ENCODE measurements at places on chromosomes 11 and 22.

DNA sequence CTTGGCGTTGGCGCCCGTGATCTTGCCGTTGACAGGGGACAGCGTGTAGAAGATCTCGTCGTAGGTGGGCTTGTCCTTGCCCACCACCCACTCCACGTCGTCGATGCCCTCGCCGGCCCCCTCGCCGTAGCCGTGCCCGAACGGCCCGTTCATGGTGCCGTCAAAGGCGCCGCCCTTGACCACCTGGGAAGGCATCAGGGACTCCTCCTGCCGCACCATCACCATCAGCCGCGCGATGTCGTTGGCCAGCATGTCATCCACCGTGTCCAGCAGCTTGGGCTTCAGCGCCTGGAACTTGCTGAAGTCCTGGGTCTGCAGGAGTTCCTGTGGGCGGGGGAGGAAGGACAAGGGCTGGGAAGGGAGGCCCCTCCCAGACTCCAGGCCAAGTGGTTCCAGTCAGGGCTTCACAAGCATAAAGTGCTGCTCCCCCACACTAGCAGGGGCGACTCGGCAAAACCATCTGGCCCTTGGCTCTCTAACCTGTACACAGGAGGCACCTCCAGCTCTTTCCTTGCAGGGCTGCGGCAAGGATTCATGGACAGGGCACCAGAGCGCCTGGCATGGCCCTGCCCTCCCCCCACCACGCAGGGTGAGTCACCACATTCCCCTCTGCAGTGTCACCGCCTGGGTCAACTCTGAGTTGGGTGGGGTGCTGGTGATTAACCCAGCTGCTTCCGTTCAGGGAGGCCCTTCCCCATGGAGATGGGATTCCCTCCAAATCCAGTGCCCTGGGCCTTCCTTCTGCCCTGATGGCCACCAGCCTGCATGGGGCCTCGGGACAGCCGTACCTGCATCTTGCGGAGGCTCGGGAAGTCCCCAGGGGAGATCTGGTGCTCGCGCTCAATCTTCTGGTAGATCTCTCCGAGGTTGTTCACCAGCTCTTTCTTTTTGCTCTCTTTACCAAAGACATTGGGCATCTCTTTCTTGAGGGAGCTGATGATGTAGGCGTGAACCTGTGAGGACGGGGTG lies 10.4 kb upstream of the CDC42BPG start:
- DNase-seq: peak; percentile 63
- no peaks in the 10 kb centered on the region for H3K36me3 ChIP-seq
- H3K4me1 ChIP-seq: peaks cover 18% of the 10 kb centered on the region
- no peaks in the 10 kb centered on the region for H3K27me3 ChIP-seq

DNA sequence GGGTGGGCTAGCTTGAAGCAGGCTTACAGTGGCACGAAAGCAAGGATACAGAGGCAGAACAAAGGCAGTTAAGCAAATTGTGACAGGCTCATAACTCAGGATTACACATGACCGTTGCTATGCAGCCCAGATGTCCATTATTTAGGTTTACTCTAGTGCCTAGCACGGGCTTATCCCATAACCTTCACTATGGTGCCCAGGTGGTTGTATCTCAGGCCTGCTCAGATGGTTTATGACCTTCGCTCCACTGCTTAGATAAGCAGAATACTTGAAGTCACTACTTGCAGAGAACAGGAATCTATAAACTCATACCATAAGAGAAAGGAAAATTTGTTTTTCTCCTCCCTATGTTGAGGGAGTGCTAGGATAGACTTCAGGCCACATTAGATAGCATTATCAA lies 9.0 kb downstream of the OR6M1 start:
- H3K27ac ChIP-seq: peak overlapping the region; percentile 87
- H3K36me3 ChIP-seq: no peaks in the 10 kb centered on the region
- H3K4me1 ChIP-seq: peaks cover 14% of the 10 kb centered on the region
- H3K27me3 ChIP-seq: no peaks in the 10 kb centered on the region
- DNase-seq: peak; percentile 65

DNA sequence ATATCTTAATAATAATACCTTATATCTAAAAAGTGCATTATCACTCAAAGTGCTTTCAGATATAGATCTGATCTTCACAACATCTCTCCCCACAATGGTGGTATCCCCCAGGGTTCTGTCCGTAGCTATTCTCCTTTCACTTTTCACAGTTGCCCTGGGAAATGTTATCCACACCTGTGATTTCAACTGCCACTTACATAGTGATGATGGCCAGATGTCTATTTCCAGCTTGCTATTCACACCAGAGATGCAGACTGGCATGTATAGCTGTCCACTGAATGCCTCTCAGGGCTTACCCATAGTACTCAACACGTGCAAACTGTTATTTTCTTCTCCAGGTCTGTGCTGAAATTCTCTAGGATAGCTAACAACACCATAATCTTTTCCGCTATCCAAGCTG lies 724.7 kb downstream of the DLG2 start:
- no peak overlapping the region for H3K4me3 ChIP-seq
- H3K36me3 ChIP-seq: no peaks in the 10 kb centered on the region
- H3K27me3 ChIP-seq: no peaks in the 10 kb centered on the region
- no peak for DNase-seq
- H3K4me1 ChIP-seq: no peaks in the 10 kb centered on the region

DNA sequence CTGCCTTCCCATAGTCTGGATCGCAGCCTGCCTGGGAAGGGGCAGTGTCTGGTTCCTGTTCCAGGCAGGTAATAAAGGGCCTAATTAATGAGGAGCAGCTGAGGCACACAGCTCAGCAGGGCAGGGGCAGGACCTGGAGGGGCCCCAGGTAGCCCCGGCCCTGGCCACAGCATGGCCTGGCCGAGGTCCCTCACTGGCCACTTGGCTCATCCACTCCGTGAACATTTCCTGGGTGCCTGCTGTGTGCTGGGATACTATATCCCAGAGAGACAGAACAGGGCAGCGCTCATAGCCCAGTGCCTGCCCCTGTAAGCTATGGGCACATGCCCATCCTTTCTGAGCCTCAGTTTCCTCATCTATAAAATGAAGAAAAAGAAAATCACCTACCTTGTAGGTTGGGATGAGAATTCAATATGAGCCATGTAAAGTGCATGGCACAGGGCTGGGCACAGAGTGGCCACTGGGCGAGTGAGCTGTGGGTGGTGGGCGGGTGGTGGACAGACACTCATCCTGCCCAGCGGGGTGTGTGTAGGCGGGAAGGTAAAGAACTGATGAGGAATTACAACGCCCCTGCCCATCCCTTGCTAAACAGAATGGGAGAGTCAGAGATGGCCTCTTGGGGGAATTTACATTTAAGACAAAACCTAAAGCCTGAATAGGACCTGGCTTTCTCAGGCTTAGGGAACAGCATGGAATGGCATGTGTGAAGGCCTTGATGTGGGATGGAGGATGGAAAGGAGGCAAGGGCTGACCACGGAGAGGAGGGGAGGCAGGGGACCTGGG lies 9.2 kb downstream of the MYRF start:
- H3K4me1 ChIP-seq: peaks cover 15% of the 10 kb centered on the region
- H3K27me3 ChIP-seq: no peaks in the 10 kb centered on the region
- H3K4me3 ChIP-seq: no peak overlapping the region
- H3K36me3 ChIP-seq: no peaks in the 10 kb centered on the region
- DNase-seq: no peak
- H3K27ac ChIP-seq: no peak overlapping the region

DNA sequence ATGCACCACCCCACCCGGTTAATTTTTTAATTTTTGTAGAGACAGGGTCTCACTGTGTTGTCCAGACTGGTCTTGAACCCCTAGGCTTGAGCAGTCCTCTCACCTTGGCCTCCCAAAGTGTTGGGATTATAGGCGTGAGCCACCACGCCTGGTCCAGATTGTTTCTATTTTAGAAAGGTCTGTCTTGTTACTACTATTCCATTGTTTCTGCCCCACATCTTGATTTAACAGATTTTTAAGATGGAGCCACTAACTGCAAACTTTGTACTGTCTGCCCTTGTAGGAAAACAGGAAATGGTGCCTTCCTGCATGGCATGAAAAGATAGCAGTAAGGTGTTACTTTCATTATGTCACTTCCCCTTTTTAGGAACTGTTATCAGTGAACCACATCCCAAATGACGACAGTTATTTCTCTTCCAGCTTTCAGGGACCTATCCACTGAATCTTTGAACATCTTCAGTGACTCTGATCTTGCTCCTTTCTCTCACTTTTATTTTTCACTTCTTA lies 23.2 kb downstream of the TAF1D start:
- no peaks in the 10 kb centered on the region for H3K27me3 ChIP-seq
- H3K36me3 ChIP-seq: peaks cover 8% of the 10 kb centered on the region
- no peak overlapping the region for H3K27ac ChIP-seq

GRCh38 chr11:76802621-76803020 lies 19.5 kb downstream of the TSKU start:
- H3K27me3 ChIP-seq: no peaks in the 10 kb centered on the region
- no peaks in the 10 kb centered on the region for H3K36me3 ChIP-seq
- no peak for DNase-seq
- H3K27ac ChIP-seq: no peak overlapping the region

GRCh38 chr22:41078931-41079330 lies 13.5 kb upstream of the EP300 start:
- H3K27me3 ChIP-seq: no peaks in the 10 kb centered on the region
- no peaks in the 10 kb centered on the region for H3K36me3 ChIP-seq
- H3K27ac ChIP-seq: no peak overlapping the region
- H3K4me1 ChIP-seq: no peaks in the 10 kb centered on the region
- no peak overlapping the region for H3K4me3 ChIP-seq
- no peak for DNase-seq

- H3K4me1 ChIP-seq: peaks cover 9% of the 10 kb centered on the region
- DNase-seq: no peak
- H3K4me3 ChIP-seq: no peak overlapping the region
Observed at GRCh38 chr22:24593836-24594568, 1.1 kb upstream of the LRRC75B start.

GRCh38 chr11:10488934-10489691 lies 34.0 kb downstream of the AMPD3 start:
- no peak overlapping the region for H3K4me3 ChIP-seq
- no peak overlapping the region for H3K27ac ChIP-seq
- no peaks in the 10 kb centered on the region for H3K27me3 ChIP-seq
- H3K36me3 ChIP-seq: no peaks in the 10 kb centered on the region

DNA sequence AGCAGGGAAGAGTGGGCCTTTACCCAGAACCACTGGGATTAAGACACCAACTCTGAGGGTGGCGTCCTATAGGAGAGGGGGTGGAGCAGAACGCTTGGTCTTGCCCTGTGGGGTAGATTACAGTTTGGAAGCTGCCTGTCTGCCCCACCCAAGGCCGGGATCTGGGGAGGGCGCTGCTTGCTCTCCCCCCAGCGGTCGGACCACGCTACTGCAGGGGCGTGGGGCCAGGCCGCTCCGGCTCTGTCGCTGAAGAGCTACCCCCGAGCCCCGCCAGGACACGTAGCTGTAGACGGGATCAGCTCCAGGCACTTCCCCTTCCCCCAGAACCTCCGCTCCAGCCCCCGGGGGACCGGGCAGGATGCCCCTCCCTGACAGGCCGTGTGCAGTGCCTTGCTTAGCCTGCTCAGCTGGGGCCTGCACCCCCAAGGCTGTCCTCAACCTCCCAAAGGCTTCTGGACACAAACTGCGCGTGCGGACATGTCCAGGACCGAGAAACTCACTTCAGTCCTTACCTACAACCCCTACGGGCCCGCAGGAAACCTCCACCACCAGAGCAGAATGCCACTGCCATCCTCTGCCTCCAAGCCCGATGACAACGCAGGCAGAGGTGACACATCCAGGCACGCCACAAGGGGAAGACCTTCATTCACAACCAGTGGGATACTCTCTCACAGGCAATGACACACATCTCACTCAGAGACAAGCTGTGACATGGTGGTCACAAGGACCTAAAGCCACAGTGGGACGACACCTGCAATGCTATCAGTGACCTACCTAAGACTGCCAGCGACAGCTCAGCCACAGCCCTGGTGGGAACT lies 3.6 kb downstream of the AHNAK start:
- peak; percentile 77 for DNase-seq
- no peaks in the 10 kb centered on the region for H3K27me3 ChIP-seq
- no peak overlapping the region for H3K4me3 ChIP-seq
- peaks cover 48% of the 10 kb centered on the region for H3K4me1 ChIP-seq
- no peak overlapping the region for H3K27ac ChIP-seq

DNA sequence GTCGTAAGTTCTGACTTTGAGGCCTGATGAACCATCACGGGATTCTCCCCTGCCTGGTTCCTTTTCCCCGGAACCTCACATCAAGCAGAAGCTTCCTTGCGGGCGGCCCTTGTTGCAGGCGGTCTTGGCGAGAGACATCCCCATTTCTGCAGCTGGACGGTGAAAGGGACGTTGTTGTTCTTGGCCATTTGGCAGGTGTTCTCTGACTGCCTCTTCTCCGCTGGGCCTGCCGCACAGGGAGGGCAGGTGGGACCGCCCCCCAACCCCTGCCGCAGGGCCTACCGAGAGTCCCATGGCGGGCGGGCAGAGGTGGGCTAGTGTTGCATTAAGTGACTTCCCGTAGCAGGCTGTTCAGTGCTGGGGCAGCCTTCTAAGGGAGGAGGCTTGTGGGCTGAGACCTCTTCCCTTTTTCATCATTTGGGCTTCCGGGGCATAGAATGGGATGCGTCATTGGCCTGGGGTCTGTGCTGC lies 26.9 kb upstream of the GRAMD4 start:
- H3K36me3 ChIP-seq: no peaks in the 10 kb centered on the region
- H3K27ac ChIP-seq: no peak overlapping the region
- DNase-seq: no peak
- H3K4me3 ChIP-seq: no peak overlapping the region

DNA sequence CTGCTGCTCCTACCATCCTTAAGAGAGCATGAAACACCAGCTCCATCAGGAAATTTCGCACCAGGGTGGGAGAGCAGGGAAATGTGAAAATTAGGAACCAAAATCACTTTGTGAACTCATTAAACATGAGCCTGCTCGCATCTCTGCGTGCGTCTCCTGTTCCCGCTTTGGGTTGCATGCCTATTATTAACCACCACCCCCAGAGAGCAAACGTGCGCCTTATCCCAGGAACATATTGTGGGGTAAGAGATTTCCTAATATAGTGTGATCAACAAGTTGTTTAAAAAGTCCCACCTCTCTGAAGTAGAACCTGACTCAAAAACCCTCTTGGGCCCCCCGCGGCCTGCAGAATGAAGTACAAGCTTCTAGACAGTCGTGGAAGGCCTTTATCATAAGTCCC lies 115.0 kb downstream of the TENM4 start:
- no peaks in the 10 kb centered on the region for H3K36me3 ChIP-seq
- DNase-seq: no peak
- no peaks in the 10 kb centered on the region for H3K4me1 ChIP-seq
- H3K4me3 ChIP-seq: no peak overlapping the region
- H3K27me3 ChIP-seq: no peaks in the 10 kb centered on the region

DNA sequence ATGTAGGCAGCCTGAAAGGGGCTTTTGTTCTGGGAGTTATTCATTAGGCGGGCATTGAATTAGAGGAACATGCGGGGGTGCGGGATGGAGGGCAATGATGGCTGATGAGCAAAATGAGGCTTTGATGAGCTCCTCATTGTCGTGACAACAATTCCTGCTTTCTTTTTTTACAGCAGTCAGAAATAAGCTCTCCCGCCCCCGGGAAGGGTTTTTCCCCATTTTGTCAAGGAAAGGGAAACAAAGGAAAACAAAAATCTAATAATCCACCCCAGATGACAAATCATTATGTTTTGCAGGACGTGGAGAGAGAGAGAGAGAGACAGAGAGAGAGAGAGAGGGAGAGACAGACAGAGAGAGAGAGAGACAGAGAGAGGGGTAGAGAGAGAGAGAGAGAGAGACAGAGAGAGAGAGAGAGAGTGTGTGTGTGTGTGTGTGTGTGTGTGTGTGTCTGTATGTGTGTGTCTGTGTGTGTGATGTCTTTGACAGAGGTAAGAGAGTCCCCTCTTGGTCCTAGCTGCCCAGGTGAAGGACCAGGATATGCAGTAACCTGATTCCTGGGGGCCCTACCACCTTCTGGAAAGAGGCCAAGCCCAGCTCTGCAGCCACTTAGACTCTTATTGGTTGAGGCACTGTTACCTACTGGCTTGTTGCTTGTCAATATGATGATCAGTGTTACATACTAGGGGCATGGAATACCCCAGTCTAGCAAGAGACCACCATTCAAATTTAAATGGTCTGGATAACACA lies 46.7 kb upstream of the PARVA start:
- H3K27me3 ChIP-seq: no peaks in the 10 kb centered on the region
- no peak for DNase-seq
- no peaks in the 10 kb centered on the region for H3K36me3 ChIP-seq
- no peak overlapping the region for H3K27ac ChIP-seq
- H3K4me3 ChIP-seq: no peak overlapping the region

All from pancreas (tissue), 10 donors.